Kidney capillary endothelial cell (primary cell): ENCODE measurements at places on chromosomes 4 and X.
A peak's percentile ranks its signal among the peaks of the same experiment; 100 is the strongest.

DNA sequence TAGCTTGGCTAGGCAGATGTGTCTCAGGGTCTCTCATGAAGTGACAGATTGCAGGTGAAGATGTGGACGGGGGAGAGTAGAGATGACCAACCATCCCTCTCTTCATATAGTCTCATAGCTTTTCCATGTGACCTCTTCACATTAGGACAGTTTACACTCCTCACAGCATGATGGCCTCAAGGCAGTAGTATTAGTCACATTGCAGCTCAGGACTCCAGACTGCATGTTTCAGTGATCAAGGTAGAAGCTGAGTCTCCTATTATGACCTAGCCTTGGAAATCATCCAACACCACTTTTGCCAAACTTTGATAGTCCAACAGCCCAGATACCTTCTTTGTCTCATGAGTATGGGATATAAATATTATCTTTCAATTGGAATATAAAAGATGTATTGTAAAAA lies 147.7 kb downstream of the GASK1B start:
- no peak for DNase-seq

- no peak for DNase-seq
Observed at GRCh38 chr4:174559894-174560293, 37.6 kb upstream of the HPGD start.

DNA sequence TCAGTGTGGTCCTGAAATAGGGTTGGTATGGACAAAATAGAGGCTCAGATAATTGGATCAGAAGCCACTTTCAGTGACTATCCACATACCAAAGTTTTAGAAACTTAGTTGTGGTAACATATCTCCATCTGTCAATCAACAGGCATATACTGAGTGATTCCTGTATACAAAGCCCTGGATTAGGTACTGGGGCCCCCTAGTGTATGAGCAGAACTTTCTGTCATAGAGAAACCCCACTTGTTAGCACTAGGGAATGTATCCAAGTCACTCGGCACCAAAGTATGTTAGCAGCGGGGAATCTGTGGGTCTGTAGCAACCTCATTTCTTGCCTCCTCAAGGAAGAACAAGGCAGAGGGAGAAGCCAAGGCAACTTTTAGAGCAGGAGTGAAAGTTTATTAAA lies 50.7 kb downstream of the MAP7D3 start:
- no peak for DNase-seq

- DNase-seq, result peak; percentile 22
Observed at GRCh38 chr4:166435449-166435848, 562.4 kb downstream of the TLL1 start.

DNA sequence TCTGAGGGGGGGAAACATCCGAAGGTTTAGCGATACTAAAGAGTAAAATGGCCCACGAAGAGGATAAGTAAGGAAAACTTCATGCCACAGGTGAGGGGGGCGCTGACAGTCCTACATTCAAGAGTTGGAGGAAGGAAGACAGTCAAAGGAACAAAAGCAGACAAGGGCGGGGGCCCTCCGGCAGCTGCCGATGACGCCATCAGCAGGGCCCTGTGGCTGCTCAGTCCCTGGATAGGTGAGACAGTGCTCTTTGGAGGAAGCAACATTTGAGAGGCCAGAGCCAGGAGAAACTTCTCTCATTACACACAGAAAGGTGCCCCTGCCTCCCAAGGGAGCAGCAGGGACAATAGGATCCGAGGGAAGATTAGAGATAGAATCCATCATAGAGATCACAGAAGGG lies 41.5 kb downstream of the RAB40AL start:
- no peak for DNase-seq

DNA sequence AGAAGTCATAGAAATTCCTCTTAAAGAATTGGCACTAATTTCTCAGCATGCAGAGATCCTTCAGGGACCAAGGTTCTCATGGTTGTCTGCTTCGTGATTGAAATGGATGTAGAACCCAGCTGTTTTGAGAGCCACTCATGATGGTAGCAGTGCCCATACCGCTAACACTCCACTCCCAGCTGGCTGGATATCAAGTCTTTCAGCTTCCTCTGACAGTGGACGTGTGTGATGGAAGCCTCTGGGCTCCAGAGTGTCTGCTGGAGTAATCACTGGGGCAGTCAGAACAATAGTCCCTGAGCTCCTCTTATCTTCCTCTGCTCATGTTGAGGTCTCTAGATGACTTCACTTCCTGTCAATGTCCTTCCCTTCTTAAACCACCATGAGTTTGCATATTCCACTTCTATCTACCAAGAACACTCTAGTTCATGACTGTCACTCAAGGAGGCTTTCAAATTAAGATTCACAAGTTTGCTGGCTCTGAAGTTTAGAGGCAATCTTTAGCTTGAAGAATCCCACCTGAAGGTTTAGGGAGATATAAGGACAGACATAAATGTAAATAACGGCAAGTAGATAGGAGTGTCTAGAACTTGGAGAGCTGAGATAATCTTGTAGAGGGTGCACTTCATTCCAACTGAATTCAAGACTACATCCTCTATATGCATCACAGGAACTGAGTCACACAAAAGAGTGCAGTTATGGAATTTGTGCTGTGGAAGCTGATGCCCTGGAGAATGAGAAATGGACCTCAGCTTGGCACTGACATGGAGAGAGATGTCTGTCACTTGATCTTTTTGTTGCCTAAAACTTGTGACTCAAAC lies 64.5 kb upstream of the WDR1 start:
- DNase-seq, result peak; percentile 98

GRCh38 chr4:150826306-150826705 lies 188.8 kb downstream of the LRBA start:
- DNase-seq, result no peak

- no peak for DNase-seq
Observed at GRCh38 chrX:1162119-1162916, 50.1 kb downstream of the CRLF2 start.

DNA sequence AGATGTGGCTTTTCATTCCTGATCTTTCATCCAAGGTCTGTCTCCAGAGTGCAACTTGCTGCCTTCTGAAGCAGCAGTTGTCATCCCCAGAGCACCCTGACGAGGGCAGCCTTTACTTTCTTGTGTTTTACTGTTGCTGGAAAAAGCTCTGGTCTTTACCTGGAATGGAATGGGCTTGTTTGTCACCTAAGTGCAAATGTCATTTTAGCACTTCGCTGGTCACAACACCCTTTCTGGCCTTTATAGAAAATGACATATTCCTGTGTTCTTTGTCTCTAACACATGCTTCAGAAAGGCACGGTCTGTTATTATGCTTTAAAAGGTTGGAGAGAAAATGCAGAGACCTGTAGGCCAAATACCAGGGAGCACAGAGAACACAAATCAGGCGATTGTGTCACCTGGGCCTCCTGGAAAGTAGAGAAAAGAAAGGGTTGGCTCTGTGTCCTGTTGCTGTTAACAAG lies 332.7 kb upstream of the IGFBP7 start:
- peak; percentile 15 for DNase-seq

DNA sequence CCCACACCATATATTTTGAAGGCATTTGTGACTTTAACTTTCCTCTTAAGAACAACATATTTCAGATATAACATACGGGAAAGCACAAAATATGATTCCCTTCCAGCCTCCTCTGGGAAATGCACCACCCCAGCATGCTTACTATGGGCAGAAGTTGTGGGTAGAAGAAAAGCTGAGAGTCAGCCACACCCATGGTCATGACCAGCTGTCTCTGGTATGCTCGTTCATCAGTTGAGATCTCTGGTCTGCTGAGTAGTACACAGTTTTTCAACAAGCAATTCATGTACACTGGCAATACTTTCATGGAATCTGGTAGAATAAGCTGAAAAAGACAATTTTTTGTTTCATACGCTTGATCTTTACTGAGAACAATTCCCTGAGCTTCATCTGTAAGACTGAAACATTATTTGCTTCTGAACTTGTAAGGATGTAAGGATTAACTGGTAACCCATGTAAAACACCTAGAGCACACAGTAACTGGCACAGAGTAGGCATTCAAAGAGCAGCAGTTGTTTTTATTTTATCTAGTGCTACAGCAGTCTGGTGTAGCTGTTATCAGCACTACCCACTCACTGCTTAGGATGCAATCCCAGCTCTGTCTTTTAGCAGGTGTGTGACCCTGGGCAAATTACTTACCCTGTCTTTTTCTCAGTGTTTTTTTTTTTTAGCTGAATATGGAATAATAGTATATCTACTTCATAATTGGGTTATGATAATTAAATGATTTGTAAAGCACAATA lies 47.6 kb downstream of the METTL14 start:
- no peak for DNase-seq

- no peak for DNase-seq
Observed at GRCh38 chr4:174037049-174037448, 246.4 kb downstream of the FBXO8 start.

GRCh38 chrX:71619193-71619592 lies 882 bp upstream of the CXCR3 start:
- no peak for DNase-seq

DNA sequence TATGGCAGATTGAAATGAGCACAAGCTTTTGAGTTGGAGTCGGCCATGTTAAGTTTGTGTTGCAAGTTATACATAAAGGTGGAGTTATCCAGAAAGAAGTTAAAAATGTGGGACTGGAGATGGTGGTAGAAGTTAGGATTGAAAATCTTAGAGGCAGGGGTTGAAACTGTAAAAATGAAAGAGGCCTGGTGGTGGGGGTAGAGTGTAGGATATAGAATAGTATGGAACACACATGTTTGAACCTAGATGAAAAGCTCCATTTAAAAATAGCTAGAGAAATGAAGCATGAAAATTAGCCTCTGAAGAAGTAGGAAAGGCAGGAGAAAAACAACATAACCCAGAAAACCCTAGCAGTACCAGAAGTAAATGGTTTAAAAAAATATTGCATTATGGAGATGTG lies 131.8 kb upstream of the ENPEP start:
- DNase-seq, result no peak

DNA sequence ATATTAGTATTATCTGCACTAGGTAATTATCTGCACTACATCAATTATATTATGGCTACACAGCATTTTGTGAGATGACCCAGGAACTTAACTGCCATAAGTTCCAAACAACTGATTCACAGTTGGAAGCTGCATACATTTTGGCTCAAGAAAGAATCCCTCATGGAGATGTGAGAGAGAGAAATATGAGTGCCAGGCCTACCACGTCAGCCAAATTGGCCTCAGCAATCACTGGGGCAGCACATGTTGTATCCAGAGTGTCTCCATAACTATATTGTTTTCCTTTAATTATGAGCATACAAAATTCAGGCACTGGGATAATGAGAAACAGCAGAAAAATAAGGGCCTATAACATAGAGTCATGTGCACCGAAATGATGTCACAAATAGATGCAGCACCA lies 174.2 kb upstream of the DMD start:
- no peak for DNase-seq

- DNase-seq, result peak; percentile 33
Observed at GRCh38 chrX:19334945-19335626, 8.6 kb upstream of the PDHA1 start.

DNA sequence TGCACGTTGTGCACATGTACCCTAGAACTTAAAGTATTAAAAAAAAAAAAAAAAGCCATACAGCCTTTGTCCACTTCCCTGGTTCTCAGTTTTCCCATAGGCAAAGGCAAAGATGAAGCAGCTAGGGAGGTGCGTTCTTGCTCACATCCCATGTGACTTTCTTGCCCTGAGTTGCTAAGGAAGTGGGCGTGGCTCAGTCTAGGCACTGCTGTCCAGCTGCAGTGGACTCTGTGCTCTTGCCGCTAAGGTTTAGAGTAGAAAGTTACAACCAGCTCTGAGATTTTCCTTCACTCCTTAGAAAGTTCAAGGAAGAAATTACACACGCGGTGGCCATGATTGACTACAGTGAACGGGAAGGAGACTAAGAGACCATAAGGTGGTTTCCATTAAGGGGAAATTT lies 144.7 kb downstream of the NAA11 start:
- DNase-seq, result no peak

DNA sequence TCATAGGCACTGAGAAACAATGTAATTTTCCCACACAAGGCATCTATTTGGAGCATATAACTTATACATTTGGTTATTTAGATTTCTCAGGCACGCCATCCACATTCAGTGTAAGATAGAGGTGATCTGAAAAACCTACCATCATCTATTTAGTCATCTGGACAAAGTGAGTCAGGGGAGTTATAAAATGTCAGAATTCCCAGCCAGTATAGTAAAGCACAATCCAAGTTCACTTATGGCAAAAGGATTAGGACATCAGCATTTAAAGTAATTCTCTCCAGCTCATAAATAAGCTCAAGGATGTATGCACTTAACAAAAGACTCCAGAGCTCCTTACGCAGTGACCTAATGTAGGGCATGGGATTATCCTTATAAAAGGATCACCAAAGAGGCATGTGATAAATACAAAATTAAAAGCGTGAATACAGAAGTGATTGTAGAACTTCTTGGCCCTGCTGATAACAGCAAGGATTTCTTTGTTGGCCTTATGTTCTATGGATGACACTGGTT lies 65.3 kb upstream of the DCLK2 start:
- DNase-seq, result no peak

GRCh38 chr4:1042352-1043055 lies 31.1 kb downstream of the FGFRL1 start:
- no peak for DNase-seq

DNA sequence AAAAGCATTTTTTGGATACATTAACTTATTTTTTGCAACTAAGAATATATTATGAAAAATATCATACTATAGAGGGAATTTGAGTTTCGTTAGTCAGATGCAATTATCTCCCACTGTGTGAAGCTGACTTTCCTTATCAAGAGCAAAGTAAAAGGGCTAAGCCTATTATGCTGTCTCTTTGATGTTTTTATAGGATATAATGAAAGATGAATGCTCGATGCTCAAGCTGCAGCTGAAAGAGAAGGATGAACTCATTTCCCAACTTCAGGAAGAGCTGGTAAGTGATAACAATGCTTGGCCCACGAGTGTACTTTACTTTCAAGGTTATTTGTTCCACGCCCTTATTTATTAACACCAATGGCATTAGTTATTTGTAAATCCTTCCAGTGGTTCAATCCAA lies 688.4 kb downstream of the CCSER1 start:
- no peak for DNase-seq

GRCh38 chr4:107858158-107858742 lies 33.5 kb downstream of the SGMS2 start:
- DNase-seq, result no peak

GRCh38 chrX:153414856-153415510 lies 3.7 kb downstream of the ZFP92 start:
- DNase-seq, result no peak

GRCh38 chrX:71577682-71578081 lies 555 bp upstream of the GCNA start:
- no peak for DNase-seq

- peak; percentile 42 for DNase-seq
Observed at GRCh38 chrX:65871671-65872311, 168.1 kb downstream of the VSIG4 start.

DNA sequence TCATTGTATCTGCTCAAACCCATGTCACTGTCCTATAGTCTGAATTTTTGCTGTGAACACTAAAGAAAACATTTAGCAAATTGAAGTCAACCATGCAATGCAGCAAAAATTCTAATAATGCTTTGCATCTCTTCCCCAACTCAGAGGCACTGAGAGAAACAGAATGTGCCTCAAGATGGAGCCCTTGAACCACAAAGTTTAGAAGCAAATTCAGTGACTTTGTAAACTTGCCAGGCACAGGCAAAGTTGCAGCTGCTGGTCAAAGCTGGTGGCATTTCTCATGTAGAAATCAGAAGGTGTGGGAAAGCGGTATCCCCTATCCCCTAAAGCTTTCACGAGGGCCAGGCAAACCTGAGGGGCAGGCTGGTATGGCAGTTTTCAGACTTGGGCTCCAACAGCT lies 121.7 kb upstream of the DIPK2B start:
- DNase-seq, result peak; percentile 55
